ENCODE measurements at places on chromosomes 11 and 22. TPM values are rescaled to one million over a fixed set of nuclear protein-coding genes. Genes with fewer than 3 reads are reported as not detected.

TLCD5 gene
- 9.0 TPM for total RNA-seq

KRTAP5-7 gene
- total RNA-seq: not detected

DNA sequence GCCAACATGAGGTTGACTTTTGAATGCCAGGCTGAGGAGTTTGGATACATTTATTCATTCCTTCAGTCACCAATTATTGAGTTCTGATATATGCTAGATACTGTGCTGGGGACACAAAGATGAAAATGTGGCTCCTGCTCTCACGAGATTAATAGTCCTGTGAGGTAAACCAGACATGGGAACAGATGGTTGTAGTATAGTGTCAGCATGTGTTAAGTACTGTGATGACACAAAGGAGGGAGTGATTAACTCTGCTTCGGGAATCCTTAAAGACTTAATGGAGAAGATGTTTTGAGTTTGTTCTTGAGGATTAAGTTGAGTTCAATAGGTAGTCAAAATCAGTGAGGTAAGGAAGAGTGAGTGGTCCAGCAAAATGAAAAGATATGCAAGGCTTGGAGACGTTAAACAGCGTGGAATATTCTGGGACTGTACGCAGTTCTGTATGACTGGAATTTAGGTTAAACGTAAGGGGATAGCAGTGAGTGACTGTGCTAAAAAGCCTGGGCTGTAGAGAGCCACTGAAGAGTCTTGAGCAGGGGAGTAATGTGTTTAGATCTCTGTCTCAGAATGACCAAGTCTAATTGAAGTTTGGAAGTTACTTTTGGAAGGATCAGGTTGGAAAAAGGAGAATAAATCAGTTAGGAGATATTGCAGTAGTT, 11.8 kb downstream of the RNF121 start:
- H3K27me3 ChIP-seq: no peaks in the 10 kb centered on the region
- H3K27ac ChIP-seq: no peak overlapping the region
- DNase-seq: no peak
- no peaks in the 10 kb centered on the region for H3K4me1 ChIP-seq
- H3K4me3 ChIP-seq: no peak overlapping the region

DNA sequence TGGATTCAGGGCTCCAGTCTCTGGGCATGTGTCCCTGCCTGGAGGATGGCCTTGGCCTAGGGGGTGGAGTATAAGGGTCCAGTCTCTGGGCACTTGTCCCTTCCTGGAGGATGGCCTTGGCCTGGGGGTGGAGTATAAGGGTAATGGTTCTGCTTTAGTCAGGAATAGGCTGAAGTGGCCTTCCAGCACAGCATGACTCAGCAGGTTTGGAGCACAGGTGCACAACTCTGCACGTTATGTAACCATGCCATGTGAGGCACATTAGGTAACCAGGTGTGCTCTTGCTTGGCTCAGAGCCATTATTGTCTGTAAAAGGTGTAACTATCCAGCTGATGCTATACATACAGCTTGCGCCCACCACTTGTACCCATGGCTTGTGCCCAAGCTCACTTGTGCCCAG, 48.4 kb upstream of the POLD3 start:
- H3K4me3 ChIP-seq: no peak overlapping the region
- no peaks in the 10 kb centered on the region for H3K27me3 ChIP-seq
- no peaks in the 10 kb centered on the region for H3K4me1 ChIP-seq
- peak; percentile 22 for DNase-seq
- no peaks in the 10 kb centered on the region for H3K36me3 ChIP-seq

DNA sequence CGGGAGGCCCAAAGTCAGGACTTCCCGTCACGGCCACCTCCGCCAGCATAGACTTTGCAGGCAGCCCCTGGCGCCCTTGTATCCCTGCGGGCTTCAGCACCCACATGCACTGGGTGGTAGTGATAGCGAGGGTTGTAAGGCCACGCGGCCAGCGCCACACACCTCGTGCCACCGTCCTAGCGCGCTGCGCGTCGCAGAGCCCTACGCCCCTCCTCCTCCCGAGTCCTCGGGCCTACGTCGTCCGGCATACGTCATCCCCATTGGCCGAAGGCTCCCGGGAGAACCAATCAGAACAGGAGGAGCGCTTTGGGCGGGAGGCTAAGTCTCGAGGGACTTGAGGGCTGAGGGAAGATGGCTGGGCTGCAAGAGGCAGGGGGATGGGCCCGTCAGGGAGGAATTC, 1.3 kb upstream of the BTBD18 start:
- no peak overlapping the region for H3K27ac ChIP-seq
- H3K27me3 ChIP-seq: no peaks in the 10 kb centered on the region

GRCh38 chr11:96708219-96708878, 318.5 kb downstream of the JRKL start:
- no peaks in the 10 kb centered on the region for H3K36me3 ChIP-seq
- no peak for DNase-seq
- H3K27ac ChIP-seq: no peak overlapping the region
- H3K27me3 ChIP-seq: no peaks in the 10 kb centered on the region

DNA sequence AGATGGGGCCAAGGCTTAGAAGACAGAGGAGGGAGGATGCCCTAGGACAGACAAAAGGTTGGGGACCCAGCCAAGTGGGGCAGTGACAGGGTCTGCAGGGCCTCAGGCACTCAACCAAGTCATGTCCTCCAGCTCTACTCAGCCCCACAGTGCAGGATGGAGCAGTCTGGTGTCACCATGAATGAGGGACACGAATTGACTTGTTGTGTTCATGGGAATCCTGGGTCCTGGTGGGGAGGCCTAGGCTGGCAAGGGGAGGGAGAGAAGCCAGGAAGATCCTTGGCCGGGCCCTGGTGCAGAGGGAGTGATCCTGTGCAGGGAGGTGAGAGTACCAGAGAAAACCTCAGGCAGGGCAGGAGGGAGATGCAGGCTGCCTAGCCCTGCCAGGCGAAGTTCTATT, 12.0 kb downstream of the P2RY6 start:
- H3K4me3 ChIP-seq: no peak overlapping the region
- H3K27ac ChIP-seq: no peak overlapping the region
- no peaks in the 10 kb centered on the region for H3K27me3 ChIP-seq
- no peaks in the 10 kb centered on the region for H3K36me3 ChIP-seq
- H3K4me1 ChIP-seq: peaks cover 11% of the 10 kb centered on the region

- H3K27ac ChIP-seq: no peak overlapping the region
- no peak for DNase-seq
- no peaks in the 10 kb centered on the region for H3K36me3 ChIP-seq
- H3K4me1 ChIP-seq: no peaks in the 10 kb centered on the region
Observed at GRCh38 chr11:95968585-95968984, 44.7 kb upstream of the MTMR2 start.

All from hepatocyte (in vitro differentiated cells).